Activated CD4-positive, alpha-beta T cell treated with anti-CD3 and anti-CD28 coated beads for 36 hours (primary cell): ENCODE measurements at places on chromosomes 5 and 9.
A peak's percentile ranks its signal among the peaks of the same experiment; 100 is the strongest.

DNA sequence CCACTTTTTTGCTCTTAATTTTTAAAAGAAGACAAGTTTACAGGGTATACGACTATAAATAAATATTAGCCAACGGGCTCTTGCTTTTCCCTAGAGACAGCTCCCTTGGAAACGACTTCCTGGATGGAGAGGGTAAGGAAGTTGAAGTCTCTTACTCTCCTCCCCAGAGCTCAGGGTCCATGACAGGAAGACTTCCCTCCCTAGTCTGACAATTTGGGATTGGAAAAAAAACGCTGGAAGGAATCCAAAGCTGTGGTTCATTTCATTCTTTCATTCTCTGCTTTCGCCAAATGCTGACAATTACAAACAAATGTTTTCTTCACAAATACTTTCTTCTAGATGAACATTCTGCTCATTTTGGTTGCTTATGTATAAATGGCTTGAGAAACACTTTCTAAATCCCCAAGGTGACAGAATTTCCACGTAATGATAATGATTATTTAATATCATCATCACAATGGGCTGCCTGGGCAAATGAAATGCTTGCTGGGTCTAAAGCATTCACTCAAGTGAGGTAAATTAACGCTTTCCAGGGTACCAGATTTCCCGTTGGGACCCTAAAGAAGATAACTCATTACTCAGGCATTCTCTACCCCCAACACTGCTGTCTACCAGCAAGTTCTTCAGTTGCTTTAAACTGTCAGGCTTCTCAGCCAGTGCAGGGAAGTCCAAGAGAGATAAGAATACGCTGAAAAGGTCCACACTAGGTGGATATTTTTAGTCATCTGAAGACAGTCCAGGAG lies 139.8 kb upstream of the SLC30A5 start:
- no peak for DNase-seq

GRCh38 chr5:82054004-82054710 lies 82.3 kb downstream of the ATG10 start:
- DNase-seq = no peak

GRCh38 chr5:2311851-2312250 lies 429.1 kb upstream of the IRX4 start:
- DNase-seq = no peak

DNA sequence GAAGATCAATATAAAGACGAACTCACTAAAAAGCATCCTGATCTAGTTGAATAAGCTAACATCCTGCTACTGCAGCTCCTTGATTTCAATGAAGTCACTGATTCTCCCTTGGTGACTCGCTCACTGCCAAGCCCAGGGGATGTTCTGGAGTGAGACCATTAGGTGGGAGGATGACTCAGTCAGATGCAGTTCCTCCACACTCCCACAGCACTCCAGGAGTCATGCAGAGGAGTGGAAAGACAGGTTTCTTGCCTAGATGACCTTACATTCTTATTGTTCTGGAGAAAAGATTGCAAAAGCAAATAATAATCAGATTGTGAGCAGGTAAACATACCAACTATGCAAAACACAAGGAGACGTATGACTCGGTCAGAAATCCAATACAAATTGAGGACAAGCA lies 15.3 kb downstream of the GCNT4 start:
- peak; percentile 53 for DNase-seq

DNA sequence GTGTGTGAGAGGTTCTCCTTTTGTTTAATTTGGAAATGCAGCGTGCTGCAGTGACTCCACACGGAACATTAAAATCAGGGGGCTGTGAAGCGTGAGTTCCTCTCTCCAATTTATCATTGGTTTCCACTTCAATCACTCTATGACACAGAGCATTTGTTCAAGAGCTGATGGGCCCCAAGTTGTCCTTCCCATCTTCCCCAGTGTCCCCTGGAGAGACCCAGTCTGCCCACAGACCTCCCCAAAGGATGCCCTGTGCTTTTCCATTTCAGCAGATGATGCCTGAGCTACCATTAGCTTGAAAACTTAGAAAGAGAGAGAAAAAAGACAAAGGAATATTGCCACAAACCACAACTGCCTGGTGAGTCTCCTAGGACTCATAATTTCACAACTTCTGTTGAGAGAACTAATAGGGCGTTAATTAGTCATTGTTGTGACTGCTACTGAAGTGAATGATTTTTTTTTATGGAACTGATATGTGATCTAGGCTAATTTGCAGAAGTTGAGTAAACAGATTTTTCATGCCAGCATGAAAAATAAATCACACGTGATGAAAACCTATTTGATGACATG lies 772.7 kb downstream of the SEMA5A start:
- DNase-seq = no peak

DNA sequence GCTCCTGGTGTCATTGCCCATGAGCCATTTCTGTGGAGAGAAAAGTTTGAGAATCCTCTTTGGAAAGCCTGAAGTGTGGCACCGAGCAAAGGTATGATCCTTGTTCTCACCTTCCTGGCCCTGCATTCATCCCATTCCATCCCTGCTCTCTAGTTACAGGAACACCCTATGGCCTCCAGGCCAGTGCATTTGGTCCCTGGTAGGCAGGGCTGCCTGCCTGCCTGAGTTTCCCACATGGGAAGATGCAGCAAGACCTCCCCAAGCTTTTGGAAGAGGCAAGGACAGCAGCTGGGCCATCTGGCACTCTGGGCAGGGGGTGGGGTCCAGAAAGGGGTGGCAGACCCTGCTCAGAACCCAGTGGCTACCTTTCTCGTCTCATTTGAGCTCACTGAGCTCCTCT lies 24.5 kb downstream of the IGIP start:
- DNase-seq = no peak

GRCh38 chr5:130136300-130136699 lies 232.0 kb downstream of the CHSY3 start:
- DNase-seq = no peak

DNA sequence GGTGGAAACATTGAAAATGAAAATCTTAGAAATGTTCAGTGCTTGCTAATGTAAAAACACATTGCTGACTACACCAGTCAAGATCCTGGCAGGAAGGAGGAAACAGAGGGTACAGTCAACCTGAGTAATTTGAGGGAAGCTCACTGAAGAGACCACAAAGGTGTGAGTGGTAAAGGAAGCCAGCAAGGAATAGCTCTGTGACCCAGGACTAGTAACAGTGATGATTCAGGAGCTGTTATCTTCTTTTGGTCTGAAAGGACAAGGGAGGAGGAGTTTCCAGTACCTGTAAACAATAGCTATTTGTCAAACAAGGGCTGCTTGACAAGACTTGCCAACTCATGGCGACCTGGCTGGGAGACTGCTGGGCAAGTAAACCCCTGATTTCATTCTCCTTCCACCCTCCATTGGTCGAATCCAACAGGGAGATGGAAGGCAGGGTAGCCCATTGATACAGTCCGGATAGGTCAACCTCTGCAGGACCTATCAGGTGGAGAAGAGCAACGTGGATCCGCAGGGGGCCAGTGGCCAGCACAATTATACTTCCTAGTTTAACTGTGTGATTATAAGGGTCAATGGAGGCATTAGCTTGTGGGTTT lies 68.1 kb downstream of the MAMDC2 start:
- peak; percentile 5 for DNase-seq
